Renal pelvis (tissue), 12 donors: ENCODE measurements at places on chromosomes 7 and 10. TPM values are rescaled to one million over a fixed set of nuclear protein-coding genes. Genes with fewer than 3 reads are reported as not detected.

ITGB8 gene
- 31.5 TPM for polyA plus RNA-seq

TMEM106B gene
- polyA plus RNA-seq: 76.5 TPM

ADD3 gene
- polyA plus RNA-seq: 320 TPM

TCAF2 gene
- polyA plus RNA-seq: 2.9 TPM

FAM180A gene
- not detected for polyA plus RNA-seq

C10orf62 gene
- polyA plus RNA-seq: 0.31 TPM
